ENCODE measurements at places on chromosomes 6 and 20. TPM values are rescaled to one million over a fixed set of nuclear protein-coding genes. Genes with fewer than 3 reads are reported as not detected.

HLA-E gene
- 122 TPM for total RNA-seq

GRCh38 chr6:123380257-123380656 lies 256.5 kb downstream of the TRDN start:
- no peak overlapping the region for H3K4me3 ChIP-seq
- no peaks in the 10 kb centered on the region for H3K27me3 ChIP-seq
- H3K36me3 ChIP-seq: no peaks in the 10 kb centered on the region
- H3K27ac ChIP-seq: no peak overlapping the region

C20orf202 gene
- not detected for total RNA-seq

DNA sequence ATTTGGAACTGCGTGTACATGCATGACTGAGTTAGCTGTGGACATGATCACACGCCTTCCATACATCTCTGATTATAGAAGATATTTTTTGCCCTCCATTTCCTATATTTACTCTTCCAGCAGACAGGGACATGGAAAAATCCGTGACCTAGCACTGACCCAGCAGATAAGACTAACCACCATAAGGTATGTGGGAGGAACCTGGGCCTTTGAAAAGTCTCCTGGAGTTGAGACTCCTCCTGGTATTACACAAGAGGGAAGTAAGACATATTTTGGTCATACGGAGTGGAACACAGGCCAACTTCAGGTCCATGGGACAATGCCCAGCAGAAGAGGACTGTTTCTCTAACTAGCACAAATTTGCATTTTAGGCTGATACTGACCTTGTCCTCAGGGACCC lies 13.7 kb upstream of the SIRPB1 start:
- H3K4me3 ChIP-seq: no peak overlapping the region
- H3K4me1 ChIP-seq: peaks cover 8% of the 10 kb centered on the region
- H3K27me3 ChIP-seq: peaks cover 44% of the 10 kb centered on the region
- no peaks in the 10 kb centered on the region for H3K36me3 ChIP-seq

DNA sequence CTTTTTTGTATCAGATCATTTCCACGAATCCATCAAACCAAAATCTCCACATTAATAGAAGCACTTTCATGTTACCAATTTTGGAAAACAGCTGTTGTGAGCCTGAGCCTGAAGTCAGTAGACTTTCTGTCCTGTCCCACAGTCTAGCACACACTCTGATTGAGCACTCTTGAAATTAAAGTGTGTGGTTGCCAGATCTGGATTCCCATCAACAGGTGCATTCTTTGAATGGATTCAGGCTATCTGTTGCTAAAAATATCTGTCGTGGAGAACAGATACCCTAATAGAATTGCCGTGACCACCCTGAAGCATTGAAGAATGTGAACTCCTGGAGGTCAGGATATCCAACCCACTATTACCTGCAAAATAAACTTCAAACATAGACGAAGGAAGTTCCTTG lies 73.3 kb downstream of the TFAP2A start:
- H3K36me3 ChIP-seq: no peaks in the 10 kb centered on the region
- H3K27me3 ChIP-seq: peaks cover under 1% of the 10 kb centered on the region
- H3K4me3 ChIP-seq: no peak overlapping the region
- DNase-seq: no peak

- no peak for DNase-seq
- H3K27ac ChIP-seq: no peak overlapping the region
- H3K4me3 ChIP-seq: no peak overlapping the region
- no peaks in the 10 kb centered on the region for H3K27me3 ChIP-seq
- no peaks in the 10 kb centered on the region for H3K4me1 ChIP-seq
- no peaks in the 10 kb centered on the region for H3K36me3 ChIP-seq
These were observed 371.9 kb upstream of the CHD6 start for GRCh38 chr20:41989935-41990635.

DNA sequence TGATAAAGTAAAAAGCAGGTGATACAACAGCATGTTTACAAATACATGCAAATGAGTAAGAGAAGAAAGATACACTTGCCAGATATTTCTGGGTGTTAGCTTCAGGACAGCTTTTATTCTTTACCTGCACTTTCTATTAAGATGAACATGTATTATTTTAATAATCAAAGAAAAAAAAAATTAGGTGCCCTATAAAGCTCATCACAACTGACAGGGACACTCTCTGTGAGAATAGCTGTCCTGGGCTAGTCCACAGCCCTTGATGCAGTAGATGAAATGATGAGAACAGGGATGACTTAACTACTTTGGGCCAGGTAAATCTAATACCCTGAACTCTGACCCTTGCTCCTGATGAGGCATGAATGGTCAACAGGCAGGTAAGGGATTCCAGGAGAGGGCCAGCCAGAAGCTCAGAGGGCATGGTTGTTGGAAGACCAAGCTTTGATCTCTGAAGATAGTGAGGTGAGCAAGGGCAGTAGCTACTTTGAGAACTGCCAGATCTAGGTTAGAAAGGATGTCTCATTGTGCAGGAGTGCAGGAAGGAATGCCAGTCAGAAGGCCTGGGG lies 15.6 kb downstream of the NSFL1C start:
- peaks cover 3% of the 10 kb centered on the region for H3K4me1 ChIP-seq
- H3K36me3 ChIP-seq: peaks cover 40% of the 10 kb centered on the region
- no peak overlapping the region for H3K27ac ChIP-seq
- H3K4me3 ChIP-seq: no peak overlapping the region

DNA sequence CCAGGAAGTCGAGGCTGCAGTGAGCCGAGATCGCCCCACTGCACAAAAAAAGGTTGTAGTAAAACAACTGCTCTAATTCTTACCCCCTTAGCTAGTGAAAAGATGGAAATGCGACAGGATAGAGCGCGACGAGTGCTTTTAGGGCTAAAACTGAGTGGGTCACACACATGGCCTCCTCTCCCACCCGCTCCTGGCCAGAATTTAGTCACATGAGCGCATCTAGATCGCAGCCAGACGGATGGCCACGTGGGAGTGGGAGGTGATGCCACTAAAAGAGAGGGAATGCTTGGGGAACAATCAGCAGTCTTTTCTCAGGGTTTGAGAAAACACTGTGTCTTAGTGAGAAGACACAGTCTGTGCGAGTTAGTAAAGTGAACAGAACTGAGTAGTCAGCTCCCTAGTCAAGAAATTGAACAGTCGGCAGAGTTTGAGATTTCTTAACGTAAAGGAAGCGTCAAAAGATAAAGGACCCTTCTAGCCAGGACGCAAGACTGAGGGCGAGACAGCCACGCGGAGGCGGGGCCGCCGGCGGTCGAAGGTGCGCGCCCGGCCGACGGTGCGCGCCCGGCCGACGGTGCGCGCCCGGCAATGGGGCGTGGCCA lies 664 bp upstream of the ACTR5 start:
- peaks cover 23% of the 10 kb centered on the region for H3K4me1 ChIP-seq
- H3K4me3 ChIP-seq: peak overlapping the region; percentile 98
- peak overlapping the region; percentile 95 for H3K27ac ChIP-seq
- H3K27me3 ChIP-seq: peaks cover 13% of the 10 kb centered on the region
- DNase-seq: no peak
- H3K36me3 ChIP-seq: no peaks in the 10 kb centered on the region

GABRR1 gene
- total RNA-seq: not detected

PDYN gene
- not detected for total RNA-seq

CENPW gene
- 63.9 TPM for total RNA-seq

HLA-DQB2 gene
- total RNA-seq: not detected

GRCh38 chr6:54778731-54779130 lies 67.8 kb upstream of the FAM83B start:
- H3K27ac ChIP-seq: no peak overlapping the region
- no peak for DNase-seq
- peaks cover 5% of the 10 kb centered on the region for H3K27me3 ChIP-seq
- no peak overlapping the region for H3K4me3 ChIP-seq
- H3K36me3 ChIP-seq: no peaks in the 10 kb centered on the region
- H3K4me1 ChIP-seq: no peaks in the 10 kb centered on the region

DNA sequence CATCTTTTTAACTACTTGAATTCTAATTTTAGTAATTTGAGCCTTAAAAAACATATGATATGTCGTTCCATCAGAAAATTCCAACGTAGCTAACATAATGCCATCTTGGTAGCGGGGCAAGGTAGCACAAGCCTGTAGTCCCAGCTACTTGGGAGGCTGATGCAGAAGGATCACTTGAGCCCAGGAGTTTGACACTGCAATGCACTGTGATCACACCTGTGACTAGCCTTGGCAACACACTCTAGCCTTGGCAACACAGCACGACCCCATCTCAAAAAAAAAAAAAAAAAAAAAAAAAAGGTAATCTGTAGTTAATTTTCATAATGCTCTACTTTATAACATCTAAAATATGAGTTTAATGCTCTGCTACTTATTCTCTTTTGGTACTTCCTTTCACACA lies 6.7 kb downstream of the BCLAF1 start:
- H3K4me3 ChIP-seq: peak overlapping the region; percentile 60
- H3K36me3 ChIP-seq: peaks cover 19% of the 10 kb centered on the region
- no peak for DNase-seq
- H3K27ac ChIP-seq: peak overlapping the region; percentile 31
- H3K4me1 ChIP-seq: peaks cover 73% of the 10 kb centered on the region

CDH26 gene
- total RNA-seq: not detected

- H3K27me3 ChIP-seq: peaks cover 3% of the 10 kb centered on the region
- H3K4me3 ChIP-seq: no peak overlapping the region
- no peak overlapping the region for H3K27ac ChIP-seq
These were observed 46.5 kb downstream of the SMLR1 start for GRCh38 chr6:130873746-130874145.

STK4 gene
- total RNA-seq: 43.9 TPM

- H3K36me3 ChIP-seq: peaks cover 7% of the 10 kb centered on the region
- H3K27me3 ChIP-seq: no peaks in the 10 kb centered on the region
- no peak overlapping the region for H3K27ac ChIP-seq
These were observed 26.9 kb downstream of the CLVS2 start for GRCh38 chr6:123022975-123023374.

TTLL9 gene
- total RNA-seq: not detected

- DNase-seq: no peak
- H3K27ac ChIP-seq: no peak overlapping the region
- H3K36me3 ChIP-seq: no peaks in the 10 kb centered on the region
- no peak overlapping the region for H3K4me3 ChIP-seq
- peaks cover 14% of the 10 kb centered on the region for H3K4me1 ChIP-seq
These were observed 160.0 kb downstream of the COL21A1 start for GRCh38 chr6:56087421-56087820.

DNA sequence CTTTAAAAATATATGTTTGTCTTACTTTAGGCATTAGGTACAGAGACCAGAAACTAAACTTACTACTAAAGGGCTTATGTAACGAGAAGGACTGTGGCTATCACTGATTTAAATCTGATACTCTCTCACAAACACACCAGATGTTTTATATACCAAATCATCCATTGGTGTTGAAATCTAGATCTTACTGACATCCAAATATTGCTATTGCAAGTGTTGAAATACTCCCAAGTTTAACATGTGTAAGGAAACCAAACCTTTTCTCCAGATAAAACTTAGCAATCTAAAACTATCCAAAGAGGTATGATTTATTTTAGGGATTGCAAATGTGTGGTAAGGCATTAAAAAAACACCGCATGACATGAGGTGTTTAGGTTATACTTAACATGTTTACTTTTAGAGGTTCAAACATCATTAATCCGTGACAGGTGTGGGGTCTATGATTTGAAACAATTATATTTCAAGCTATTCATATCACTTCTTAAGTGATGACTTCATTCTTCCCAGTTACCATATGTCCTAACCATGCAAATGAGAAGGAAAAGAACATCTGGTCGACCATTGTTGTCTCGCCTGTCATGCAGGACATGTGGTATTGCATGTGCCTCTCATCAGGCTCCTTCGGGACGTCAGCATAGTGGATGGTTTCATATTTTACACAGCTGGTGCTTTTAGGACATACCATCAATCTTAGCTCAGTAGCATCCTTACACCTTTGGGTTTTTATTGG lies 168.3 kb upstream of the SPACA1 start:
- H3K27me3 ChIP-seq: peaks cover 9% of the 10 kb centered on the region
- H3K4me3 ChIP-seq: no peak overlapping the region
- no peaks in the 10 kb centered on the region for H3K4me1 ChIP-seq
- no peaks in the 10 kb centered on the region for H3K36me3 ChIP-seq
- no peak for DNase-seq

DNA sequence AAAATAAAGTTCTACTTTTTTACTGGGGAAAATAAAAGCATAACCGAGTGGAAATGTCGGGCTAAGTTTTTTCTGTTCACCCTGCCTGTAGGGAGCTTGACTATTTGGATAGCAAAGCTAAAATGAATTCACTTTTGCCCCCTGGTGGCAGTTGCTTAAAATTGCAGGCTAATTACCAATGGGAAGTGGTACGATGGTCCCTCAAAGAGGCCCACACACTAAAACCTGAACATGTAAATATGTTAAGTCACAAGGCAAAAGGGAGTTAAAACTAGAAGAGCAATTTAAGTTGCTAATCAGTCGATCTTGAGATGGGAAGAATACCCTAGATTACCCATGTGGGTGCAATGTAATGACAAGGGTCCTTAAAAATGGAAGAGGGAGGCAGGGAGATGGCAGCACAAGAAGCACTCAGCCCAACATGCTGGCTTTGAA lies 916 bp upstream of the SUN5 start:
- no peak for DNase-seq
- H3K27ac ChIP-seq: no peak overlapping the region
- 0 out of 2 replicates have a peak, but pooled peaks cover 4% of the 10 kb centered on the region for H3K36me3 ChIP-seq
- H3K4me1 ChIP-seq: no peaks in the 10 kb centered on the region

SCUBE3 gene
- 39.2 TPM for total RNA-seq

BPIFA1 gene
- total RNA-seq: not detected

DNA sequence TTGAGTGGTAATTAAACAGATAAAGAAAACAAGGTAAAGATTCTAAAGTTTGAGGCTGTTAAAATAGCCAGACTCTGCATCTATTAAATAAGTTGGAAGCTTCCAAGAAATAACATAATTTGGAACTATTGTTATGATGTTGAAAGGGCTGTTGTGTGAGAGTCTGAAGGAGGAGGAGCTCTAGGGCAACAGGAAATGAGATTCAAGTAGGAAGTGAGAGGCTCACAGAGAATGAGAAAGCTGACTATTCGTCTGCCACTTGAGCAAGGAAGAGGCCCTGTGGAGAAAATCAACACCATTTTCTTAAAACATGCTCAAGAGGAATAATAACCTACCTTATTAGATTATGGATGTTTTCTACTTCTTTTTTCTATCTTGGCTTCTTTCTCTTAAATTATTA lies 185.2 kb downstream of the SLC24A3 start:
- H3K27me3 ChIP-seq: no peaks in the 10 kb centered on the region
- no peak for DNase-seq
- H3K27ac ChIP-seq: no peak overlapping the region
- no peaks in the 10 kb centered on the region for H3K36me3 ChIP-seq
- H3K4me1 ChIP-seq: no peaks in the 10 kb centered on the region

PXDC1 gene
- total RNA-seq: 71.1 TPM

MICA gene
- total RNA-seq: 21.9 TPM

CABLES2 gene
- total RNA-seq: 4.8 TPM
